ENCODE measurements at places on chromosomes 2 and 18.

- DNase-seq, result no peak
Observed at GRCh38 chr2:98809878-98810587, 79.1 kb upstream of the MGAT4A start.

GRCh38 chr2:46179037-46179621 is 118.1 kb upstream of the EPAS1 start:
- DNase-seq, result peak; percentile 59

DNA sequence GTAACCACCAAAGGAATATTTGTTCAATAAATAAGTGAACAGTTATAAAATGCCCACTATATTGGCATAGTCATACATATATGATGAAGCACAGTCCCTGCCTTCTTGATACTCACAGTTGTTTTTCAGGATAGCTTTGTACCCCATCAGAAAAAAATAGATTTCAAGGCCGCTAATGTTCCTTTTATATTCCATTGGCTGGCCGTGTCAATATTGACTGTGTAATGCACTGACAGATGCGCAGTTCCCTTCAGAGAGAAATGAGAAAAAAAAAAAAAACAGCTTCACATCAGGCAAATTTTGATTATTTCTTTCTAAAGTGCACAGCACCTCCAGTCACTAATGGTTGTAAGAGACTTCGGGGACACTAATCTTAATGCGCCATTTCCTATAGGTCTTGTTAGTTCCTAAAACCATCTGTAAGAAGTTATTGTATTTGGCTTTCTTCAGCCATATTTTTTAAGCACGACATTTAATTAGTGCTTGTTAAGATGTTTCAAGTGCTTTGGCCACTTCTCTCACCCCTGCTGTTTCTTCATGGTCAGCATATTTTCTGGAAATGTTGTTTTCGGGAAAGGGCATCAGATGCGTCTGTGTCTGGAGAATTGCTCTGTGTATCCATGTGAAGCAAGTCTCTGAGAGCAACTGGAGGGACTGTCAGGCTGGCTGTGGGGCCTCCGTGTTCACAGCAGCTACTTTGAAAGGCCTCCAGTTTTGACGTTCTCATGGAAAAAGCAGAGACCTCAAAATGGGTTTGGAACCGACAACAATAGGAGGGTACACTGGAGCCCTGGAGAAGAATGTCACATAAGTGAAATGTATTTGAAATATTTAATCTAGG is 378.3 kb downstream of the MTX2 start:
- DNase-seq, result no peak

DNA sequence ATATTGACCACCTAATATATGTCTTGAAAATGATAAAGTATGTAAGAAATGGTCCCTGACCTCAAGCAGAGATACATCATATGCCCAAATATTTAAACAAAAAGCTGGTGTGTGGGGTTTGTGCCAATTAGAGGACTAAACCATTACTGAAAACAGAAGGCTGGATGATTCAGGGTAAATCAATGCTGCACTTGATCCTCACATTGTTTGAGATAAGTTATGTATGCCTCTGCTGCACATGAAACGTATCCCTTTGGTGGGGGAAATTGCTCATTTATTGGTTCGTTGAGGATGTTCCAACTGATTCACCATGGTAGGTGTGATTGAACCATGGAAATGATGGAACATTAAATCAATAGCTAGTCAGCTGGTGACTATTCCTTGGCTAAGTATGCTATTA is 24.7 kb upstream of the DARS1 start:
- DNase-seq, result no peak

DNA sequence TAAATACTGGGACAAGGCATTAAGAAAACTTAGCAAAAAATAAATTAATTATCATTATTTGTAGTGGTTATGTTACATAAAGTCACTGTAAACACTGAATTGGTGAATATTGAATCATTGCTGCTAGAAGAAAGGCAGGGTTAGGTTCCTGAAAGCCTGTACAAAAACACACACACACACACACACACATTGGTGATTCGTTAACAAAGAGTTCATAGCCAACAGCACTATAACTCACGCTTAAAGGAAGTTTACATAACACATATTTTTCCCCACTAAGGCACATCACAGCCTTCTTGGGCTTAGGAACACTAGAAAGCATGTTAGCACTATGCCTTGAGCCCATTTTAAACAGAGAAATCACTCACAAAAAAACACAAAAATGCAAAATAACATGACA is 690.0 kb upstream of the PIK3C3 start:
- DNase-seq, result no peak

GRCh38 chr2:240252872-240253511 is 112.5 kb upstream of the OTOS start:
- DNase-seq, result no peak

GRCh38 chr18:54503131-54503894 is 87.7 kb upstream of the DYNAP start:
- DNase-seq, result no peak

DNA sequence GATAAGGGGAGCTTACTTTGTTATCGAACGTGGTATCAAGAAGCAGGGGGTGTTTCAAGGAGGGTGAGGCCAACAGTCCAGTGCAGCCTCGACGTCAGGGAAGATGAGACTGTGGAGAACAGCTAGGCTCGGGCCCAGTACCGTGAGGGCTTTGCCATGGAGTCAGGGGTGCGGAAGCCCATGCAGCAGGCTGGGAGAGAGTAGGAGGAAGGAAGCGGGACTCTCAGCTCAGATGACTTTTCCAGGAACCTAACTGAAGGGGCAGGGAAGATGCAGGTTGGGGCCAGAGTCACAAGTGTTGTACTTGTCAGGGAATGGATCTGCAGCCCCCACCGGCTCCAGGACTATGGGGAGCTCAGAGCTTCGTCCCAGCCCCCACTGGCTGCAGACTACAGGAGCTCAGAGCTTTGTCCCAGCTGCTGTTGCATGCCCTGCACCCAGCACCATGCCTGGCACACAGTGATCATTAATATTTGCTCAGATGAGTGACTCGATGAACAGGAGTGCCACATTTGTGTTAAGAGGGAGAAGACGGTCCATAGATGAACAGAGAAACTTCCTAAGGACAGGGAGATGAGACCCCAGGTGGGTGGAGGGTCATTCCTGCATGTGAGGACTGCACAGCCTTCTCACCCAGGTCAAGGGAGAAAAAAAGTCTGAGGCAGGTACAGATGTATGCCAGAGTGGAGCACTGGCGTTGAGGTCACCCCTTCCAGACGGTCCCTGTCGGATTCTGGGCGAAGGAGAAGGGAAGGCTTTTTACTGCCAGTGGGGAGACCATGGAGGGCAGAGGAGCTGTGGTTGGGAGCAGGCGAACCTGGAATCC is 36.4 kb downstream of the PTGR3 start:
- DNase-seq, result no peak

Data from CD4-positive, alpha-beta T cell treated with Interleukin-21 for 1 hour (primary cell).